ENCODE measurements at places on chromosomes 4 and X.

DNA sequence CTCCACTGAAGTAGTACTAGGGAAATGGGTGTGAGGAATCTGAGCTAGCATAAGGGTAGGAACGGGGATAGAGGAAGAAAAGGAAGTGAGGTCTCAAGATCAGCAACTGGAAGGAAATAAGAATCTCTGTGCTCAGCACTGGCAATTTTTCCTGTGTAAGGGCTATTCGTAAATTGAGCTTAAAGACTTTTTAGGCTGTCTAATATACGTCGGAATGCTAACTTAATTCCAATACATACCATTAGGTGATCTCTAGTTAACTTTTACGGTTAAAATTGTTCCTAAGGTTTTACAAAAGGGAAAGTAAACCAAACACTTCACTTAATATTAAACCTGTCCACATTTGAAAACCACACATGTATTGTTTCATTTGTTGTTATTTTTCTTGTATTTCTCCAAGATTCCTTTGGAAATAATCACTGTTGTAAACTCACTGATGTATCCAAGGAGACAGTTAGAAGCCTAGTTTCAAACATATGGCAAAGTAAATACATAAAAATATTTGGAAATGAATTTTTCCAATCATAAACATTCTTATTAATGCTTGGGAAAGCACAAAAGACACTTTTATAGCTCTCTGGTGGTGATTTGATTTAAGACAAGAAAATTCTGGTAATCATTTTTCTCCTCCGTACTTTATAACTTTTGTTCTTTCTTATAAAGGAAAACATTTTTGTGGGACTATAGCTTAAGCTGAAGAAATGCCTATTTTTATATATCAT lies 28.1 kb upstream of the HPGDS start:
- no peak for DNase-seq

- DNase-seq: peak; percentile 84
These were observed 315.9 kb downstream of the MAPK10 start for GRCh38 chr4:86043755-86044592.

DNA sequence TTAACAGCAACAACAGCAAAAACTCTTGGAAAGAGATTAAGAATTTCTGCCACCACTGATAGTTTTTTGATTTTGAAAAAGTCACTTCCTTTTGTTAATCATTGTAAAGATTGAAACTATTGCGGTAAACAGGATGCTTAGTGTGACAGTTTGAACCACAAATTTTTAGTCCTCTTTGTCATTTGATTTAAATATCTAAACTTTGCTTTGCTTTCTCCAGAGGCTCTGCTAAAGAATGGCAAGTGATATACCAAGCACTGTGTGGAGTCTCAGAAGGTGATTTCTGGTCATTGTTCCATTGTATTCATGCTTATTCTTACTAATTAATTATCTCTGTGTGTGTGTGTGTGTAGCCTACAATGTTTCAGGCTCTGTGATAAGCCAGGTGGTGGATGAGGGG lies 155.6 kb downstream of the BMPR1B start:
- DNase-seq: no peak

DNA sequence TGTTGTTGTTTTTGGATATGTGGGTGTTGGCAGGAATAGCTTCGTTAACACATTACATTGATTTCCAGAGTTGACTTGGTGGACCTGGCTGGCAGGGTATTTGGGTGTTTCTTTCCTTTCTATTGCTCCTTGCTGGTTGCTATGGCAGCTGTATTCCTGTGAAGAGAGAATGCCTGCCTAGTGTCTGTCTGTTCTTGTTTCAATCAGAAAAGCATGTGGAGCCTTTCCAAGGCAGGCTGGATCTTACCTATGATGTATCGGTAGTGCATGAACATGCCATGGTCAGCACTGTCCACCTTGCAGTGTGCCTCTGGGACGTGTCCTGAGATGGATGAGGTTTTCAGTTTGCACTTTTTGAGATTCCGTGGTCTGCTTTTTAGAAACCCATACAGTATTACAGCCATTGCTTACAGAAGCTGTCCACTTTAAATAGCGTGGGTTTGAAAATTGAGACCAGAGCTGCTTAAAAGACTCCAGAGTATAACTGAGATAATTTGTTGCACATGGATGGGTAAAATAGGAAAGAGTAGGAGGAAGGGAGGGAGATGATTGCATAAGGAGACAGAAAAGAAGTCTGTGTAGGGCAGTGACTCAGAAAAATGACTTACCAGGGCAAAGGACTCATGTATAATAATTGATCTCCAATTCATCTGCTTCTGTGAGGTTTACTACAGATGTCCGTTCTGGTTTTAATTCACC lies 20.0 kb upstream of the AADAT start:
- DNase-seq: no peak

DNA sequence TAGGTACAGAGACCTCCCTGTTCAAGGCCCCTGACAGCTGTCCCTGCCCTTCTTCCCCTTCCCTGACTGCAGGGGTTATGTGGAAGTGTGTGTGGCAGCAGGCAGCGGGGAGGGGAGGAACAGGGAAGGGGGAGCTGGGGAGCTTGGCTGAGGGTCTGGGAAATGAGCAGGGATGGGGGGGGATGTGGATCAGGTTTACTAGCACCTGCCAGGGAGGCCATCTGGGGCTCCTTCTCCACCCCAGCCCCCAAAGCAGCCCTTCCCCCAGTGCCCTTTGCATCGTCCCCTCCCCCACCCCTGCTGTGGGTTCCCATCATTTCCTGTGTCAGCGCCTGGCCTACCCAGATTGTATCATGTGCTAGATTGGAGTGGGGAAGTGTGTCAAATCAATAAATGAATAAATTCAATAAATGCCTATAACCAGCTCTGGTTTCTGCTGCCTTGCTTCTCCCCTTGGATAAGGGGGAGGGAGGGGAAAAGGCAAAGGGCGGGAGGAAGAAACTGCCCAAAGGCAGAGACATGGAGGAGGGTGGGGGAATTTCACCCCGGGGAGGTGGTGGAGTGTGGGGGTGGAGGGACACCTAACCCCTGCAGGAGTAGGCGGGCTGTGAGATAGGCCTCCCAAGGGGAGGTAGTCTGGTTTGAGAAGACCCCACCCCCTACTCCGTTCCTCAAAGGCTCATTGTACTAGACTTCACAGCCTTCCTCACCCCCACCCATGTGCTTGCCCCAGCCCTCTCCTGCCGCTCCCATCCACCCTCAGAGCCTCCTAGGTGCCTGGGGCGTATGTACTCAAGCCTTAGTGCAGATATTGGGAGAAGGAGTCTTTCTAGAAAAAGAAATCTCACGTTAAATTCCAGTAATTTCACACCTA lies 3.2 kb downstream of the CXorf65 start:
- DNase-seq: no peak

DNA sequence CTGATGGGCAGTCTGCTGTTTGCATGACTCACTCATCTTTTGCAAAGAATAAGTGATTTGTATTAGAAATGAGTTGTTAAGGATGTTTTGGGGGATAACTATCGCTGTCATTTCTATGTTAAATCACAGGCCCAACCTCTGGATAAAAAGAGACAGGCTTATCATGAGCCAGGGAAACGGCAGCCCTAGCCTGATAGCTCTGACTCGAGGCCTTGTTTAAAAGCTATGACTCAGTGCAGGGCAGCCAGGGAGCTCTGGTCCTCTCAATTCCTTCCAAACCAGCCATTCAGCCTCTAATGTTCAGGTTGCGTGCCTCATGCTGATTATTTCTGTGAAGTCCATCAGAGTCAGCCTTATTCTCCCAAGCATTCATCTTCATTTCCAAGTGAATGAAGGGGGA lies 305.9 kb upstream of the HAND2 start:
- no peak for DNase-seq

DNA sequence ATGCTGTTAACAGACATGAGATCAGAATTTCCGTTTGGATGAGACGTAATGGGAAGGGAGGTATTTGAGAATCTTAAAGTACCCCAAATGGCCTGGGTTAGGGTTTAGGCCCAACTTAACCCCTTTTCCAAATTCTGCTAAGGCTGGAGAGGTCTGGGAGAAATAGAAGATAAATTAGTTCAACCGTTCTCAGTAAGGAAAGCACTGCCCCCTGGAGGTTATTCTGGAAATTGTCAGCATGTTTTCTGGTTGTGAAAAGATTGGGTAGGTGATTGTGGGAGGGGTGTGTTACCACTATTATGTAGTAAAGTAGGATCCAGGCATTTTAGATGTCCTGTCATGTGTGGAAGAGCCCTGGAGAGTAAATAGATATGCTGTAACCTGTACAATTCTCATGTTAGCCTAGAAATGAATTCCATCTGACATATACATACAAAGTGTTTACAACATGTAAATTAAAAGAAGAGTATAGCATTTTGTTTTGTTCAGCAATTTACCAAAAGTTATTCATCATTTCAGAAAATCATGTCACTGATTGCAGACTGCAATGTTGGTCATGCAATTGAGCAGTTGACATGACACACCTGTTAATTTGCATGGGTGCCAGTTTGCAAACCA lies 26.8 kb upstream of the GRXCR1 start:
- peak; percentile 70 for DNase-seq

DNA sequence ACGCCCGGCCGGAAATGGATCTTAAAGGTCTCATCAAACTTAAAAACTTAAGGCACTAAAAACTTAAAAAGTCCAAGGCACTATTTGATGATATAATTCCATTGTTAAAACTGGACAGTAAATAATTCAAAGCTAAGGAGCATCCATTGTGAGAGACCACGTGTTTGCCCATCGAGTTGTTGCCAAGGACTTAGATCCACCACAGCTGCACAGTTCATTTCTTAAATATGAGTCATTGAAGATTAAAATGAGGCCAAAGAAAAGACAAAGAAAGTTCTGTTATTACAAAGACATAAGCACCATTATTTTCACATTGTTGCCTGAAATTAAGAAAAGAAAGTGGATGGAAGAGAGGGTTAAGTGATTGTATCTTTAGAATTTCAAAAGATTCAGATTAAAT lies 411.5 kb upstream of the FTHL17 start:
- DNase-seq: no peak

GRCh38 chr4:52105276-52105675 lies 54.2 kb downstream of the SPATA18 start:
- no peak for DNase-seq

GRCh38 chr4:8287343-8288280 lies 18.1 kb downstream of the HTRA3 start:
- DNase-seq: no peak

DNA sequence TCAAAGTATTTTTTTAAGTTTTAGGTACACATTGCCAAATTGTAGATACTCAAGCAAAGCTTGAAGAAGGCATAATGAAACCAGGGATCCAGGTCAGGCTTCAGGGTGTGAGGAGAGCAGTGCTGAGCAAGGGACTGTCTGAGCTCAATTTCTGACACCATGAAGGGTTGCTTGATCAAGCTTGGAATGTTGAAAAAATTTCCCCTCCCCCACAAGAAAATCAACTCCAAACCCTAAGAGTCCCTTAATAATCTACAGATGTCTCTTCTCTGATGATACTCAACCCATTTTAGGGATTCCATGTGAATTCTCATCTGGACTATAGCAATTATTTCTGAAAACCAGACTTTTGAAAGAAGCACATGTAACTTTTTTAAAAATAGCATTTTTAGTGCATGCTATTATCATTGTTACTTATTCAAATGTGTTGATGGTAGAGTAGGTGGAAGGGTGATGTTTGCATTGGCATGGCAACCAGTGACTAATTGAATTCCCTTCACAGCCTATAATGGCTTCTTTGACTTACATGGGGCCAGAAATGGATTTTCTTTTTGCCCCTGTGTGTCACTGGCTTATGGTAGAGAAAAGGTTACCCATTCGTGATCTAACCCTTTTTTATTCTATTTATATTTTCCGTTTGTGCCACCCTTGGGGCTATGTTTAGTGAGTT lies 252.0 kb downstream of the FBXW7 start:
- no peak for DNase-seq

DNA sequence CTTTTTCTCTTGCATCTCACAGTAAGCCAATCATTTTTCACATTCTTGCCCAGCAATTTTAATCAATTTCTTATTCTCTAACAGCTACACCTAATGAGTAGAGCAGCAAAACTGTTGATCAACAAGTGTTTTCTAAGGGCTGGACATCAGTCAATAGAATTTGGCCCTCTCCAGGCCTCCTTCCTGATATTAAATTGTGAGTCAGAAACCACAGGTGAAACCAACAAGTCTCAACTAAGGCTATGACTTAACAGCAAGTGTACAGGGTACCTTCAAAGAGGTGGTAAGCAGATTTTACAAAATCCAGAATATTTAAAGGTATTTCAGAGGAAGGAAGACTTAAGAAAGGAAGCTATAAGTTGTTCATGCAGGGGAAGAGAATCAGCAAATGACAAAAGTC lies 156.5 kb upstream of the ARHGAP24 start:
- no peak for DNase-seq

DNA sequence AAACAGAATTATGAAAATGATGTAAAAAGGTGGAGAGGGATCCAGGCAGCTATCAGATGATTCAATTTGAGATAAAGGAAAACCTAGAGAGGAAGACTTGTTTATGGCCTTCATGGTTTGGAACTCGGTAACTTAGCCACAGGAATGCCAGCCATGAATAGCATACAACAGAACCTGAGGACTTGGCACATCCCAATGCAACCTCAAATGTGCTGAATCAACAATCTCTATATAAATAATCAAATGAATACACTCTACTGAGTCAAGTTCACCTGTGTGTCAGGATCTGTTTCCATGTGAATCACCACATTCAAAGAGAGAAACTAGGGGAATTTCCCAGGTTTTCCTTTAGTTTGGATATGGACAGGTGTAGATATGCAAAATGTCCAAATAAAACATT lies 86.9 kb downstream of the MBNL3 start:
- DNase-seq: no peak

- no peak for DNase-seq
These were observed 291.3 kb downstream of the GUCY2F start for GRCh38 chrX:109190542-109190941.

DNA sequence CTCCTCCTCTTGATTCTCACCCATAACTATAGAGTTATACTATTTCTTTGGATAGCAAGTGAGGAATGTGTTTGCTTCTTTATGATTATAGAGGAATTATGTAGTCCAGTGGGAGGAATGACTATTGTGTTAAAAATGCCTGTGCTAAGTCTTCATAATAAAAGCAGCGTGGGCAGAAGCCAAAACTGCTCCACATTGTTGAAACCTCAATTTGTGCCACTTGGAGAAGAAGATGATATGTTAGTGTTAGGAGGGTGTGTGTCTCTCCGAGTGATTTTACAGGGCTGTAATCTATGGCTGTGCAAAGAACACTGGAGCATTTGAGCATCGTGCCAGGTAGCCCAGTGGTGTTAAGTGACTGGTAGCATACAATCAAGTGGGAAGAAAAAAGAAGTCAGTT lies 74.3 kb downstream of the FRAS1 start:
- DNase-seq: no peak

DNA sequence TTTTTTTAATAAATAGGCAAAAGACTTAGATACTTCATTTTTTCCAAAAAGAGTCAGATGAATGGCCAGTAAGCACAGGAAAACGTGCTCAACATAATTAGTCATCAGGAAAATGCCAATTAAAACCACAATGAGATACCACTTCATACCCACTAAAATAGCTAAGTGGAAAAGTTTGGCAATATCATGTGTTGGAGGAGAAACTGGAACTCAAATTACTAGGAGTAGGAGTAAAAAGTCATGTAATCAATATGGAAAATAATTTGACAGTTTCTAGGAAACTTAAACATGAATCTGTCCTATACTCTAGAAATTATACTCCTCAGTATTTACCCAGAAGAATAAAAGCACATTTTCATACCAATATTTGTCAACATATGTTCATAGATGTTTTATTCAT lies 449.8 kb downstream of the INPP4B start:
- no peak for DNase-seq

Measured in NCI-H446 (cell line).